ENCODE measurements at places on chromosomes 3 and 15. TPM values are rescaled to one million over a fixed set of nuclear protein-coding genes. Genes with fewer than 3 reads are reported as not detected.
A peak's percentile ranks its signal among the peaks of the same experiment; 100 is the strongest.

DNA sequence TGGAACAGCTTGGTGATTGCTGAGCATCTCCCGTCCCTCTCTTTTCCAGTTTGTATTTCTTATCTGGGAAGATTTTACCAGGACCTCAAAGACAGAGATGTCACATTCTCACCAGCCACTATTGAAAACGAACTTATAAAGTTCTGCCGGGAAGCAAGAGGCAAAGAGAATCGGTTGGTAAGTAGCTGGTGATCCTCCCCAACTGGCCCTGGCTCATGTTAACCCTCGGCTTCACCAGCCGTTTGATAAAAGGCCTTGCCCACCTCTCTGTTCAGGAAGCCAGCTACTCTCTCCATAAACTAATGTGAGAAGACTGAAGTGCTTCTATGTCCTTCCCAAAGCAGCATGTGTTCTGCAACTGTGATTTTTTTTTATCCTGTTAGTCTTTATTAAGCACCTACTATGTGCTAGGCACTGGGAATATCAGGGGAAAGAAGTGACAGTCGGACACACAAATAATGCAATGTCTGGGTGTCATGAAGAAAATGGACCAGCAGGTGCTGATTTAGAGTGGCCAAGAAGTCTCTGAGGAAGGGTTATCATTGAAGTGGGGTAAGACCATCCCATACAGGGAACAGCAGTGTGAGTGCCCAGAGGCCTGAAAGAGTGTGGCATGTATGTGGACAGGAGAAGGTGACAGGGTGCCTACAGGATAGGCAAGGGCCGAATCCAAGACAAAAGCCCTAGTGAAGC is 1.2 kb downstream of the MANF start:
- DNase-seq, result no peak

- DNase-seq, result no peak
These were observed 122.6 kb downstream of the CNTN3 start for GRCh38 chr3:74491874-74492273.

DNA sequence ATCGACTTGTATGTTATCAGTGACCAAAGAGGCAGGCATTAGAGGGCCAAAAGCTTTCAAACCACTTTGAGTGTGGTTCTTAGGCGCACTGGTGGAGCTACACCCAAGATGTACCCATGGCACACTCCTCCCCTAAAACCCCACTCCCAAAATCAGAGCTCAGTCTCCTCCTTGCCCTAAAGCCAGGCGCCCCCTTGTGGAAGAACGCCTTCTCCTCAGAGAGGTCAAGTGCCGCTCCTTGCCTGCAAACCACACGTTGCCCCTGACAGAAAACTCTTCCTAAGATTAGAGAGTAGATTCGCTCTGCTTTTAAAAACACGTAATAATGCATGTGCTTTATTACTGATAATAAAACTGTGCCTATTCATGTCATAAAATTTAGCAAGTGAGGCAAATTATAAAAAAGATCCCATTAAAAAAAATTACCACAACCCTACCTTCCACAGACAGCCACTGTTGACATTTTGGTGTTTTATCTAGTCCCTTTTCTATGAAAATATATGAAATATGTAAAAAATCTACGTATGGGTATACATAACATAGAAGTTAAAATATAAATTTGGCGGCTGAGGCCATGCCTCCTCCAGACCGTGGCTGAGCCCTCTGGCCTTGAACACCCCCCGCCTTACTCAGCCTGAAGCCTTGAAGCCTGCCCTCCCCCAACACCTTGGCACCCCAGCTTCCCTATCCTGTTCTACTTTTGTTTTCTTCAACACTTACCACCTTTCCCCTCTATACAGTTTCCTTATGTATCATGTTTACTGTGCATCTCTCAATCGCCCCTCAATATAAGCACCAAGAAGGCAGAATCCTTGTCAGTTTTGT is 33.5 kb downstream of the BCL2L10 start:
- peak; percentile 92 for DNase-seq

DNA sequence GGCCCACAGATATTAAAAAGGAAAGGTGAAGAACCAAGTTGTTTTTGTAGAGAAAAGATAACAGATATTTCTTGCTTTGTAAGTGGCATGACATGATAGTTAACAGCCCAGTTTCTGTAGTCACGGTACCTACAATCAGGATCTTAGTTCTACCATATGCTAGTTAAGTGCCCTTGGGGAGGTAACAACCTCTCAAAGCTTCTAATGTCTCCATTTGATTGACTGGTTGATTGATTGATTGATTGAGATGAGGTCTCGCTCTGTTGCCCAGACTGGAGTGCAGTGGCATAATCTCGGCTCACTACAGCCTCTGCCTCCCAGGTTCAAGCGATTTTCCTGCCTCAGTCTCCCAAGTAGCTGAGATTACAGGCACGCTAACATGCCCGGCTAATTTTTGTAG is 28.5 kb downstream of the SENP5 start:
- no peak for DNase-seq

TERC gene
- total RNA-seq, result 6.3 TPM

CCDC191 gene
- total RNA-seq, result 13.9 TPM

LMAN1L gene
- not detected for total RNA-seq
